ENCODE measurements at places on chromosomes 11 and 22. TPM values are rescaled to one million over a fixed set of nuclear protein-coding genes. Genes with fewer than 3 reads are reported as not detected.

DNA sequence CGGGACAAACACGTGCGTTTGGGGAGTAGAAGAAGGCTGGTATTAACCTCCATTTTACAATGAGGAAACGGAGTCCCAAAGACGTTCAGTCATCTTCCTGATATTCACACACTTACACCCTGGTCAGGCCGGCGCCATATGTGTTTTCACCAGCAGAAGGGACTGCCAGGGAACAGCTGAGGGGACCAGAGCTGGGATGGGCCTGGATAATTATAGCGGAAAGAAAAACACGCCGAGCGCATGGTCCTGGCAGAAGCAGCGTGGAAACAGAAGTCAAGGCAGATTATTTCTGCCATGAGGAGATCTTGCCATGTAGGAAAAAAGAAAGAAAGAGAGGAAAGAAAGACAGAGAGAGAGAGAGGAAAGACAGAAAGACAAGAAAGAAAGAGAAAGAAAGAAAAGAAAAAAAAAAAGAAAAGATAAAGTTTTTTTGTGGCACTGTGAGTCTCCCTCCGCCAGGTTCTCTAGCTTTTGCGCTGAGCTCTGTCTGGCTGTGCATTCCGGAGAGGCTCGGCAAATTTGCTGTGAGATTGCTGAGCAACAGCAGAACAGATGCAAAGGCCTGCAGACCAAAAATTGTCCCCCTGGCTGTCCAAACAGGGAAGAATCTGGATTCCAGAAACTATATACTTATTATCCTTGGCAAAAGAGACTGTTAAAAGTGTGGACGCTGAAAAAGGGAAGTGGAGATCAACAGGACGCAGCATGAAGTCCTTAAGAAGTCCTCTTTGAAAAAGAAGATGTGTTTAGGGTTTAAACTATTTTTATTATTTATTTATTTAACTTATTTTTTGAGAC is 1.3 kb upstream of the UCP2 start:
- peaks cover 28% of the 10 kb centered on the region for H3K4me1 ChIP-seq
- H3K36me3 ChIP-seq = no peaks in the 10 kb centered on the region
- H3K4me3 ChIP-seq = peak overlapping the region; percentile 79
- no peak for DNase-seq
- peak overlapping the region; percentile 85 for H3K27ac ChIP-seq
- H3K27me3 ChIP-seq = no peaks in the 10 kb centered on the region

DNA sequence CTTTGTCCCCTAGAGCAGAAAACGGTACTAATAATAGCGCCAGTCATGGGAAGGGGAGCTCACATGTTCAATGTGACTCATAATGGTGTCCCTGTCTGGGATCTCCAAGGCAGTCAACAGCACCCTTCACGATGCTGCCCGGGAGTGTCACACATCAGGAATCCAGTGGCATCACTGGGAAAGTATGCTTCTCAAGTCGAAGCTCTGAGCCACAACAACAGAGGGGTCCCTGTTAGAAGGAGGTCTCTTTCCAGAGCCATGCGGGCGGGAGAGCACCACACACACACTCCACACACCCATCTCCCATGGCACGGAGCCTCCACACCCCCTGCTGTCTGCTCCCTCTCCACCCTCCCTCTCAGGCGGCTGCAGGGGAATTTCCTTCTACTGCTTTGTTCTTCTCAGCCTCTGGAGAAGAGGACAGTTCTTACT is 119.7 kb downstream of the ETS1 start:
- peak; percentile 86 for DNase-seq
- peaks cover 79% of the 10 kb centered on the region for H3K36me3 ChIP-seq
- H3K4me3 ChIP-seq = no peak overlapping the region
- H3K27me3 ChIP-seq = no peaks in the 10 kb centered on the region
- peak overlapping the region; percentile 75 for H3K27ac ChIP-seq

- H3K4me3 ChIP-seq = no peak overlapping the region
- no peaks in the 10 kb centered on the region for H3K4me1 ChIP-seq
- DNase-seq = no peak
- no peaks in the 10 kb centered on the region for H3K27me3 ChIP-seq
These were observed 6.6 kb downstream of the KLHL22 start for GRCh38 chr22:20488946-20489345.

GRCh38 chr11:96204721-96205459 is 138.1 kb downstream of the MAML2 start:
- no peaks in the 10 kb centered on the region for H3K36me3 ChIP-seq
- H3K27ac ChIP-seq = no peak overlapping the region
- no peak overlapping the region for H3K4me3 ChIP-seq

DNA sequence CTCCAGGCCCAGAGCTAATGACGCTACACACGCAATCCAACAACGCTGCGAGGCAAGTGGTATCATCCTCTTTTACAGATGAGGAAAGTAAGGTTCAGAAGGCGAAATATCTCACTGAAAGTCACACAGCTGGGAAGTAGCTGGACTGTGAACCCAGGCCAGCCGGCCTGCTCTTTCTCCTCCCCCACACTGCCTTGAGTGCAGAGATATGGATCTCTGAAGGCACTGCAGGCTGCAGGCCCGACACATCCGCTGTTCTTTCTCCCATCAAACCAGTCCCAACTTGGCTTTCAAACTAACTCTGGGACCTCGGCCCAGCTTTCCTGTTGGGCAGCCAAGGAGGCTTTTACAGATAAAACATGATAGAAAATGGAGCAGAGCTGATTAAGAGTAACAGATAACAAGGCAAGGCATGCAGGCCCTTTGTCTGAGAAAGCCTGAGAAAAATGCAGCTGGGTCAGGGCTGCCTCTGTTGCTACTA is 64.0 kb upstream of the PTPRJ start:
- peaks cover 9% of the 10 kb centered on the region for H3K4me1 ChIP-seq
- H3K27me3 ChIP-seq = no peaks in the 10 kb centered on the region
- no peak for DNase-seq

DNA sequence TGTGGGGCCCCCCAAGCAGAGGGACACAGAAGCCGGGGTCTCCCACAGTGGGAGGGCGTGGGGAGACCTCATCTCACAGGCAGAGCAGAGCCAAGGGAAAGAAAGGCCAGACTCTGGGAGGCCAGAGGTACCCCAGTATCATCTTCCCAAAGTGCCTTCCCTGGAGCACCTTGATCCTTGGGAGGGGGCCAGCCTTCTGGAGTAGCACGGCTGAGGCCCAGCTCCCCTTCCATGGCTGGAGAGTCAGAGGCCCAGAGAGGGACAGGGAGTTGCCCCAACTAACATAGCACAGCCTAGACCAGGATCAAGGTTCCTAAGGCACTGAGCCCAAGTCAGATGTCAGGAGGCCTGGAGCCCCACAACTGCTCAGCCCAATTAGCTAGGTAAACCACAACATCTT is 50.6 kb downstream of the ELFN2 start:
- H3K36me3 ChIP-seq = no peaks in the 10 kb centered on the region
- H3K4me1 ChIP-seq = peaks cover 7% of the 10 kb centered on the region
- H3K27me3 ChIP-seq = no peaks in the 10 kb centered on the region
- DNase-seq = no peak
- no peak overlapping the region for H3K4me3 ChIP-seq

DNA sequence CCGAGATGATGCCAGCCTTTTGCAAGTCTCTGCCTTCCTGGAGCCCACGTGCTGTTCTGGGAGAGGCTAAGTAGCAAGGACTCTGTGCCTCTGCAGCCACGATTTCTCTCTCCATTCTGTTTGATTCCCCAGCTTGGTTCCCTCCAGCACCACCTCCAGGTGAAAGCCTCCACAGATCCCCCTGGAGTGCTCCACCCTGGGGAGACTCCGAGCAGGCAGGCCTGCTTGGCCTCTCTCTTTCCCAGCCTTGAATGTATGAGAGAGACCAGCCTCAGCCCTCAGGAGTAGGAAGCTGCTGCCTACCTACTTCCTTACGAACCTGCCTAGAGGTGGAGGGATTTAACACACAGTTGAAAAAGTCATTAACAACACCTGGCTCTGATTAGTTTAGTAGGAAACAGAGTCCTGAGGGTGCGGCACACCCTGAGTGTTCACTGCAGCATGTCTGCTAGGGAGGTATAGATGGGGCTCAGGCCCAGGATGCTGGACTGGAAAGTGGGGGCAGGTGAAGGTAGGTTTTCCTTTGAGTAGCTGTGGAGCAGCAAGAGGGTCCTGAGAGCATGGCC is 22.5 kb downstream of the TMPRSS5 start:
- H3K27me3 ChIP-seq = no peaks in the 10 kb centered on the region
- H3K4me1 ChIP-seq = peaks cover 11% of the 10 kb centered on the region
- no peak overlapping the region for H3K4me3 ChIP-seq
- no peak for DNase-seq
- H3K36me3 ChIP-seq = no peaks in the 10 kb centered on the region

The CSNK2A3 gene
- 2.3 TPM for total RNA-seq

The CASP1 gene
- 0.33 TPM for total RNA-seq

The APBB1 gene
- 24.7 TPM for total RNA-seq

The HINFP gene
- 24.7 TPM for total RNA-seq

The OR4C11 gene
- total RNA-seq = not detected

The SNX15 gene
- 40.4 TPM for total RNA-seq

The OR52K2 gene
- not detected for total RNA-seq

The DNHD1 gene
- 9.3 TPM for total RNA-seq
